ENCODE measurements at places on chromosomes 6 and 20.

DNA sequence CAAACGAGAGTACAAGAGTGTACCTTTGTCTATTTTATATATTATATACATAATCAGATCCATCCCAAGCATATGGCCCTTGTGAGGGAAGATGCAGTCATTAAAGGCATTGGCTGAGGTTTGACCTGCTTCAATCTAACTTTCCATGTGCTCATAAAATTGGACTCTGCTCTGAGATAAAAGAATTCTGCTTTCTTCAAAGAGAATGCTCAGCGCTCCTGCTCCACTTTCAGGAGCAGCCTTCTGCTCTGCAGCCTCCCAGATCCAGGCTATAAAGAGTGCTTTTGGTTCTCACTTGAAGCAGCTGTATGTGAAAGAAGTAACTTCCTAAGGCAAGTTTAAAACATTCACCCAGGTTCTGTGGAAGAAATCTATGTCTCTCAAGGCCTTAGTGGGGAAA, 45.3 kb downstream of the CD83 start:
- no peak for DNase-seq

DNA sequence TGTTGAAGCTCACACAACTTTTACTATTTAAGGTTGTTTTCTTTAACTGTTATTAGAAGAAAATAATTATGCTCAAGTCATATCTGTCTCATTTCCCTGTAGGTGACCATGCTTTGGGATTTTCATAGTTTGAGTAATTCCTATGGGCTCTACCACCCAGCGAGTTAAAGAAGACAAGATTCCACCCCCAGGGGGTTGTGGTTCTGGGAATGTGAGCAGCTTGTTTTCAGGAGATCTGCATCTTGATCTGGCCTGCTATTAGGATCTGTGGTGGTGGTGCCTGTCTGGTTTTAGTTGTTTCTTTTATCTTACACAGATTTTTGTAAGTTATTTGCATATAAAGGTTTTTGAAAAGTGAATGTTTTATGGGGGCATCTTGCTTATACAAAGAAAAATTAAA, 20.2 kb upstream of the REV3L start:
- no peak for DNase-seq

DNA sequence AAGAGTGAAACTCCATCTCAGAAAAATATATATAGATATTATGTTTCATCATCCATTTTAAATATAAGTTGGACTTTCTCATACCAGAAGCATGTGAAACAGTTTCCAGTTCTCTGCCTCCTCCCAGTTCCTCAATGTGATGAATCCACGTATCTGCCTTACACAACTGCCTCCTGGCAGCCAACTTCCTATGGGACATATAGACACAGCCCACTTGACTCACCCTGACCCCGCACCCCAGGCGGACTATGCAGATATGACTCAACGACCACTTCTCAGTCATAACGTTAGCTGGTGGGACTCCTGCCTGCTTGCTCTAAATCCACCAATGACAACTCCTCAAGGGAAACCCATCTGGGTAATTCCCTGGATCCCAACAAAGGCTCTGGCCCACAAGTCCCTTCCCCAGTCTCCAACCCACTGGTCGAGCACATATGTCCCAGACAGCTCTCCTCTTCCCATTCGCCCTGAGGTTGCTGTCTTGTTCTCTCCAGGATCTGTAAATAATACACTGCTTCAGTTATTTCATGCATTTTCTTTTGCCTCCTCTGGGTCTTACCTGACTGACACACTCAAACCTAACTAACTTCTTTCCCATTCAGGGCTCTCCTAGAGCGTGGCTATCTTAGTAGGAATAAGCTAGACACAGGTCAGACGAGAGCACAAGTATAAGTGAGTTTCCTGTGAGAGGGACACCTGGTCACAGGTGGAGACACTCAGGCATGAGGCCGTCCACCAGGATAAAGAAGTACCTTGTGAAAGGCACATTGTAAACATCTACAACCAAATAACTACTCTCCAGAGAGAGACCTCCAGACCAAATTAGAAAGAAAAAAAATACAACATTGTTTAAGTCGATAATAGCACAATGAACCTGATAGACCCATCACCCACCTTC, 548.5 kb downstream of the CD83 start:
- no peak for DNase-seq

- no peak for DNase-seq
Measured at GRCh38 chr6:33776186-33776585, 12.7 kb downstream of the LEMD2 start.

GRCh38 chr6:132310921-132311320, 90.4 kb downstream of the MOXD1 start:
- no peak for DNase-seq

GRCh38 chr6:147141711-147142308, 62.4 kb upstream of the STXBP5 start:
- DNase-seq: no peak

GRCh38 chr20:5895626-5896025, 54.7 kb downstream of the TRMT6 start:
- DNase-seq: no peak

GRCh38 chr20:54048481-54048880, 21.9 kb downstream of the BCAS1 start:
- DNase-seq: no peak

DNA sequence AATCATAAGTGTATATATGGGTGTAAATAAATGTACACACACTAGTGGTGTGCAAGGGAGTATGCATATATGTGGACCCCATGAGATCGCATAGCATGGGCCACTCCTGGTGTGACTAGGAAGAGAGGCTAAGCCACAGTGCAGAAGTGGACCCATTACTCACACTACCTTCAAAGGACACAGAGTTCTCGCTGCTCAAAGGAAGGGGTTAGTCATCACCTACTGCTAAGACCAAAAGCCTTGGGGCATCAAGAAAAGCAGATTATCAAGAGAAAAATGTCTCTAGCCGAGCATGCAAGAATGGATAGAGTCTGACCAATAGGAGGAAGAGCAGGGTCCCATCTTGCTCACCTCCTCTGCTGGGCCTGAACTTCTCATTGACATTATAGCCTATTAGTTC, 195.5 kb downstream of the MAFB start:
- DNase-seq: no peak

DNA sequence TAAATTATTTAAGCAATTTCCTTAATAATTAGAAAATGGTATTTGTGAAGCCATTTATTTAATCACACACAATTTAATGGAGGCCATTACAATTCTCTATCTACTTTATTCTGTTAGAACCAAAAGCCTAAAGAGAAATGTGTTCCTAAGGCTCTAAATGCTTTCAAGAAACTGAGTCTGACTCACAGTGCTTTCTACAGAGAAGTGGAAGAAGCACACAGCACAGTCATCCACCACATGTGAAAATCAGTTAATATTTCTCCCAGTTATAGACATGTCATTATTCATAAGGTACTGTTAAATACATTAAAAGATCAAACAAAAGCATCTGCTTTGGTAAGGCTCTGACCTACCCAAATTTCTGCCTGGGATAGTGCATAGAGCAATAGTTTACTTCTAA, 214.4 kb downstream of the ALDH8A1 start:
- no peak for DNase-seq

DNA sequence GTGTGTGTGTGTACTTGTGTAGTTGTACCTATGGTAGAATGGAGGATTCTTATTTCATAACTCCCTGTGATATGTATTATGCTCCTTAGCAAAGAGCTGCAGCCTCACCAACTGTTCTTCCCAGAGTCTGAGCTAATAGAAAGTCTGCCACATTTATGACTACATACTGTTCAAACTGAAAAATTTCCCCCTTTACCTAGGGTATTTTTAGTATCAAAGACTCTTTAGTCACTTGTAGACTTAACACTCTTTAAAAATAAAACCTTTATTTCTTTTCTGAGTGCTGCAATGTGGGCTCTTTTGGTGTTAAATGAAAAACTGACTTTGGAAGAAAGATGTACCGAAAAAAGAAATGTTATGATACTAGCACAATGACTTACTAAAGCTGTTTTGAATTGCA, 39.6 kb upstream of the HS3ST5 start:
- no peak for DNase-seq

- no peak for DNase-seq
Measured at GRCh38 chr6:31426395-31427354, 23.3 kb downstream of the MICA start.

GRCh38 chr20:41748051-41748450, 129.9 kb upstream of the CHD6 start:
- no peak for DNase-seq

GRCh38 chr20:4227085-4227821, 211.9 kb upstream of the RNF24 start:
- no peak for DNase-seq

DNA sequence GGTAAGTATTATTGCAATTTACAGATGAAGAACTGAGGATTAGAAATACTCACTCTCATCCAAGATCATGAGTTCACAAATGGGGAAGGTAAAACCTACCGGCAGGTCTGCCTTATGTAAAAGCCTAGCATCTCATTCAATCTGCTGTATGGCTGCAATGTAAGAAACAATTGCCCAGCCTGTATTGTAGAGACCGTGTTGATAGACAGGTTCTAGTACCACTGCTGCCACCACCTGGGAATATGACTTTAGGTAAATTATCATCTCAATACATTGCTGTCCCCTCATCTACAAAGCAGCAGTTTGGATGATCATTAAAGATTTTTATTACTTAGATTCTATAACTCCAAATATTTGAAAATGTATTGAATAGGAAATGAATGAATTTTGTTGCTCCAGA, 23.3 kb upstream of the ARHGAP18 start:
- DNase-seq: no peak

- DNase-seq: no peak
Measured at GRCh38 chr6:45679163-45679562, 301.4 kb upstream of the SUPT3H start.

DNA sequence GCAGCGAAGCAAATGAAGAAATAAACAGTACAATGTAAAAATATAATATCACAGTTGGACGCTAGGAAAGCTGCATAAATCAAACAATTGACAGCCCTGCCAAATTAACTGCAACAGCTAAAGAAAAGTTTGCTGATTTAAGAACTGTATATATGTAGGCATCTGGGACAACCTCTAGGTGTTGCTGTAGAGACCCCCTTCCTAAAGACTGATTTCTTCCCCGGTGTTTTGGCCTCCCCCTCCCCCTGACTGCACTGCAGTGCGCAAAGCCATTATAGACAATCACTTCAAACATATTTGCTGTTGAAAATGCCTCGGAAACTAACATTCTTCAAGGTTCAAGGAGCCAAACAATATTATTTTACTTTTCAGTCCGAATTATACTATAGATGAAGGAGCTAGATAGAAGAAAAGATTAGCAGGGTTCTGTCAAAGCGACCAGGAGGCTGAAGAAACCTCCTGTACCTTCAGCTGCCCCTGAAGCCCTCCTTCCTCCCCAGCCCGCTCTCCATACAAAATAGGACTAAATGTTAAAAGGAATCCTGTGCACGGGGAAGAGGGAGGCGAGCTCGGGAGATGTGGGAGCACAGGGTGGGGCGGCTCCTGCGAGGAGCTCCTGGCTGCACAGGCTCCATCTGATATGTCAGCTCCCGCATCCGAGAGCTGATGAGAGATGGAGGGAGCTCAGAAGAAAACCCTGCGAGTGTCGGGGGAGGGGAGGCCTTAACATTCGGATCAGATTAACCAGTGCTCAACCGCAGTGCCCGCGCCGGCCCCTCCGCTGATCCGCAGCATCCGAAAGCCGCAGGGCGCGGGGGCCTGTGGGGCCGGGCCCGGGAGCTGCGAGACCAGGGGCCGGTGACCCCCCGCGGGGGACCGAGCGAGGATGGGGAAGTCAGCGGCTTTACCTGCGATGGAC, 822 bp downstream of the ELOVL4 start:
- DNase-seq: no peak

GRCh38 chr20:57153238-57153905, 113.1 kb downstream of the BMP7 start:
- no peak for DNase-seq

All from activated T-helper 9 cell treated with anti-CD3 and anti-CD28 coated beads, Interleukin-2, amount 50 U/mL, for 16 hours (primary cell).